ENCODE measurements at places on chromosomes 2 and 18.

DNA sequence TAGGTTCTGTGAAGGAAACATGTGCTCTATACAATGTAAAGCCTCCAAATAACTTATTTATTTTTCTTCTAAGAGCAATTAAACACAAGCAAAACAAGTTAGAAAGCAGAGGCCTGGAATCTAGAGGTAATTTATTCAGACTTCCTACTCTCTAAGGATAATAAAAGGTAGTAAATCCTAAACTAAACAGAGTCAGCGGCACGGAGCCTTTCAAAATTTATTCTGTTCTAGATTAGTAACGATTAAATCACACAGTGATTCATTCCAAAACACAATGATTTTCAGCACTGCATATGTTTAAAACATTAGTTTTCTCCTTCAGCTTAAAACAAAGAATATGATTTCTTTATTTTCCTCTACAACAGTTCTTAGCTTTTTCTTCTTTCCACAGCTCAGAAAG is 160.9 kb downstream of the FBXO15 start:
- no peak for DNase-seq

GRCh38 chr2:6906165-6906741 is 11.0 kb upstream of the RNF144A start:
- no peak for DNase-seq

DNA sequence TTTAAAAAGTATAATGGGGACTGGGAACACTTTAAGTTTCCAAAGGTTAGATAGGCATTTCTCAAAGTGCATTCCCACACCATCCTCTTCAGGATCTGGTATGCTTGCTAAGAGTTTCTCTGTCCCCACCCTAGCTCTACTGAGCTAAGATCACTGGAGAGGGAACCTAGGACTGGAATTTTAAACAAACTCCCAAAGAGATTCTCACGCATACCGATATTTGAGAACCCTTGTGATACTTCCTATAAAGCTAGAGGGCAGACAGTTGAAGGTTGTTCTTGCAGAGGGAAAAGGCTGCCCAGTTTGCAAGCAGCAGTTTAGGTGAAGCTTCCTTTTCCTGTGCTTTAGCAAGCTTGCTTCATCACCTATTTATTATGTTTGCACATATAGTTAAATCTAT is 3.6 kb downstream of the CNRIP1 start:
- DNase-seq = no peak

DNA sequence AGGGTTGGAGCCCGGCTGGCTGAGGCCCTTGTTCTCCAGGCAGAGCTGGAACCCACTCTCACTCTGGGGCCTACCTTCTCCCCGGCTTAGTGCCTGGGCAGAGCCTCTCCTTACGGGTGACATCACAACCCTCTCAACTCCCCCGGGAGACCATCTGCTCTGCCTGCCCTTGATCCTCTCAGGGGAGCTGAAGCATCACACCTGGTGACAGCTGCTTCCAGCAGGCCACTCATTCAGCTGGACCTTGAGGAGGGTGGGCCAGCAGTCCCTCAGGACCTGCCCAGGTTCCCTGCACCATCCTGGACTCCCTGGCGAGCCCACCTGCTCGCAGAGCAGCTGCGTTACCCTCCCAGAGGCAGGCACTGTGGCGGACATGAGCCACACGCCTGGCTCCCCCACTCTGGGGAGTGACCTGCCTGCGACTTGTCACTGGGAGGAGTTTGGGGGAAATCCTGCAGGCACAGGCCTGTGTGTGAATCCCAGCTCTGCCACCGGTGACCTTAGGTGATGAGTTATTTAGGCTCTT is 13.1 kb downstream of the HS6ST1 start:
- no peak for DNase-seq

DNA sequence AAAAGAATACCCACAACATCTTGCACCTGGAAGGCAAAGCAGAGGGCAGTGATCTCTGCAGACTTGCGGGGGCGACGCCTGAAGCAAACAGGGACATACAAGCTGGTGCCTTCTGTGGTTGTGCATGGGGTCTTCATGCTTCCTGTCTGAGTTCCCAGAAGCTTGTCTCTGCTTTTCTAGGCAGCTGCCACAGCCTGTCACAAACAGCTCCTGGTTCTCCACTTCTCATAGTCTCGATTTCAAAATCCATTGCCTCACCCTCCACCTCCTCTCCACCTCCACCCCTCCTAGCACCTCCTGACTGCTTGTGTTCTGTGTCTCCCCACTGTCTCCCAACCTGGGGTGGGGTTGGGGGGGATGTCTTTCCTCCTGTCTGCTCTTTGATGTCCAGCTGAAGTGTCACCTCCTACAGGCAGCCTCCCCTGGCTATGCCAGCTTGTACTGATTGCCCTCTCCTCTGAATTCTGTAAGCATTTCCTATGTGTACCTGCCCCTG is 1.7 kb upstream of the PROC start:
- no peak for DNase-seq

Data from MM.1S (cell line).